ENCODE measurements at places on chromosomes 1 and 21. TPM values are rescaled to one million over a fixed set of nuclear protein-coding genes. Genes with fewer than 3 reads are reported as not detected.
A peak's percentile ranks its signal among the peaks of the same experiment; 100 is the strongest.

BEND5 gene
- 13.1 TPM for total RNA-seq

MTX1 gene
- total RNA-seq: 25.8 TPM

PTAFR gene
- 0.08 TPM for total RNA-seq

GJA9 gene
- not detected for total RNA-seq

FMO1 gene
- total RNA-seq: not detected

SLC25A44 gene
- 12.1 TPM for total RNA-seq

RCC2 gene
- 25.4 TPM for total RNA-seq

VANGL1 gene
- 0.67 TPM for total RNA-seq

RAB42 gene
- total RNA-seq: not detected

TP73 gene
- total RNA-seq: not detected

DNM3 gene
- total RNA-seq: 1.1 TPM

ATP6V1G3 gene
- total RNA-seq: not detected

GRCh38 chr1:2950926-2951305 lies 70.4 kb upstream of the ACTRT2 start:
- no peak for DNase-seq

- DNase-seq: no peak
Measured at GRCh38 chr1:17047924-17048323, 5.9 kb downstream of the SDHB start.

- no peak for DNase-seq
Measured at GRCh38 chr21:35818597-35818996, 241.7 kb downstream of the SETD4 start.

- DNase-seq: no peak
Measured at GRCh38 chr1:183226963-183227362, 40.9 kb downstream of the LAMC2 start.

- no peak for DNase-seq
Measured at GRCh38 chr1:17877316-17877715, 122.2 kb downstream of the ACTL8 start.

GRCh38 chr1:207499573-207499972 lies 3.6 kb downstream of the CR1 start:
- peak; percentile 48 for DNase-seq

DNA sequence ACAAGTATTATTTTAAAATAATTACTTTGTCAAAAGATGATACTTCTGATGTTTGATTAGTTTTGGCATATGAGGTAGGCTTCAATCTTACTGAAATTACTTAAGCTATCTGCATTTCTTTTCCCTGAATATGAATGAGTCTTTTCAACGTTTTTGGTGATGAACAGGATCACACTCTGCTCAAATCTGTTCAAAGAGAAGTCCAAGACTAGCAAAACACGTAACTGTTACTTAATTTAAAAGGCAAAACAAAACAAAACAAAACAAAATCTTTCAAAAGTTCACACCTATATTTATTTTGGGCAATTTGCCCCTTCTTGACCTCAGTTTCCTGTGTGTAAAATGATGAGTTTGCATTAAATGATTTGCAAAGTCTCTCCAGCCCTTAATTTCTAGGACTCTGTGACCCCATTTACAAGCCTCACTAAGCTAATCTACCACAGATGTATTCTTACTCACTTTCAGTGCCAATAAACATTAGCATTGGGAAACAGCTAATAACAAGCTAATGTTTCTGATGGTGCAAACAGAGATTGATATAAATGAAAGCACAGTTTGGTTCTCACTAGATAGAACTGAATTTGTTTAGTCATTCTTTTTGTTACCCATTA lies 865.4 kb downstream of the LTN1 start:
- DNase-seq: no peak

GRCh38 chr1:20958430-20958829 lies 171.3 kb upstream of the HP1BP3 start:
- no peak for DNase-seq

DNA sequence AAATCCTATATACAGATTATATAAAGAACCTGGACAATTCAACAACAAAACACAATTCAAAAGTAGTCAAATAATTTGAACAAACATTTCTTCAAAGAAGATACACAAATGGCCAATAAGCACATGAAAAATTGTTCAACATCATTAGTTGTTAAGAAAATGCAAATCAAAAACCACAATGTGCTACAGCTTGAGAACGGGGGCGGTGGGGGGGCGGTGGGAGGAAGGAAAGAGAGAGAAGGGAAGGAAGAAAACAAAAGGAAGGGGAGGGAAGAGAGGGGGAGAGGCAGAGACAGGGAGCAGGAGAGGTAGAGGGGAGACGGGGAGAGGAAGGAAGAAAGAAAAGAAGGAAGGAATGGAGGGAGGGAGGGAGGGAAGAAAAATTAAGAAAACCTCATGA lies 44.1 kb downstream of the ASH1L start:
- no peak for DNase-seq

- no peak for DNase-seq
Measured at GRCh38 chr1:113415310-113416070, 25.2 kb downstream of the MAGI3 start.

DNA sequence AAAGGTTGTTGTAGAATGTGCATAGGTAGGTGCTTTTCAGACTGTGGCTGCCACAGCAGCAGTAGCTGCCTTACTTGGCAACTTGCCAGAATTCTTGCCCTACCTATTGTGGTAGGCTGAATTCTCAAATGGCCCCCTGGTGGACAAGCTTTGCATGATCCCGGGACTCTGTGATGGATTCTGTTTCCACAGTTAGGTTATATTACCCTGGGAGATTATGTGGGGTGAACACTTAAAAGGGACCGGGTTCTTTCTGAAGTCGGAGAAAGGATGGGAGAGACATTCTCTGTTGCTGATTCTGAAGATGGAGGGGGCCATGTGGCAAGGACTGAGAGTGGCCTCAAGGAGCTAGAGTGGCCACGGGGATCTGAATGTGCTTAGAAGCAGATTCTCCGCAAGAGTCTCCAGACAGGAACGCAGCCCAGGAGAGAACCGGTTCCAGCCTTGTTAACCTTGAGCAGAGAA lies 32.1 kb upstream of the KCNE1 start:
- no peak for DNase-seq

DNA sequence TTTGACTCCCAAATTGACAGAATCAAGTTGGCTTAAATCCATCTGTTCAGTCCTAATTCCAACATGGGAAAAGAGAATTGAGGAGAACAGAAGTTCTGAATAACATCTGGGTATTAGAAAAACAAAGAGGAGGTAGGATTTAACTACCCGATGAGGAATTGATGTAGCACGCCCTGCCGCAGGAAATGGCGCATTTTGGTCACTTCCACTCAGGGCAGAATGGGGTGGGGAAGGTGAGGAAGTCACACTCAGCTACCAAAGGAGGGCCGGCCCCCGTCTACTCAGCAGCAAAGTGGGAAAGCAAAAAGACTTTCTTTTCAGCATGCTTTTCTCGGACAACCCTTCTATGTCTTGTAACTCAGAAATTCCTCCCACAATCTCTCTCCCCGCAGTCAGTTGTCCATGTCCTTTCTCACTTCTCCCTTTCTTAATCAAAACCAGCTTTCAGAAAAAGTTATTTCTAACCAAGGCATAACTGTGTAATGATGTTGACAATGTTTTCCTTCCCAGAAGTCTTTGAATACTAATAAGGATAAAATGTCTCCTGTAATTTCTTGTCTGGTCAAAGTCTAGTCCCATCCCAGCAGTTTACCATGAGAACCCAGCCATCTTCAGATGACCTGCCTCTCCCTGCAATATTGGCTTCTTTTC lies 60.5 kb upstream of the SIPA1L2 start:
- DNase-seq: no peak

- no peak for DNase-seq
Measured at GRCh38 chr1:89671775-89672488, 39.0 kb downstream of the LRRC8C start.

- no peak for DNase-seq
Measured at GRCh38 chr1:114453361-114453784, 57.6 kb downstream of the TRIM33 start.

- DNase-seq: no peak
Measured at GRCh38 chr1:198387587-198387986, 152.9 kb downstream of the ATP6V1G3 start.

DNA sequence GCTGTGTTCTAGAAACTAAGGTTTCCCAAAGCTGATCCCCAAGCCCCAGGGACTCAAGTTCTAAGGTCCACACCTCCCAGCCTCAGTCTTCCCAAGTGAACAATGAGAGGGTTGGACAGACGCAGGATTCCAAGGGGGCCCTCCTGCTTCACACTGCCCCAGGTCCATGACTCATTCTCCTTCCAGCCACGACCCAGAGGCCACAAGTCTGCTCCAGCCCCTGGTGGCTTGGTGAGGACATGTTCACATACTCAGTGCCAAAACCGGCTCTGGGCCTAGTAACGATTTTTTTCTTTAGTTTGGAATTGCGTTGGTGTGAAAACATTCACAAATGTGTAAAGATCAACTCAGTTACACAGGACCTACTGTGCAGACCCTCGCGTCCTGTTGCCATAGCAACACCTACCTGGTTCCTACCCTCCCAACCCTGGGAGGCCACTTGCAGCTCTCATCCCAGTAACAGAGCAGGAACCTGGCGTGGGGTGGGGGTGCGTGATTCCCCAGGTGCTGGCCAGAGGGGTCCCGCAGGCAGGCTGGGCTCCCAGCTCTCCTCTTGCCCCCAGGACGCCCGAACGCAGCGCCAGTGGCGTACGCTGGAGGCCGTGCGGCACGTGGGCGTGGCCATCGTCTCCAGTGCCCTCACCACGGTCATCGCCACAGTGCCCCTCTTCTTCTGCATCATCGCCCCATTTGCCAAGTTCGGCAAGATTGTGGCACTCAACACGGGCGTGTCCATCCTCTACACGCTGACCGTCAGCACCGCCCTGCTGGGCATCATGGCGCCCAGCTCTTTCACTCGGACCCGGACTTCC lies 57.0 kb downstream of the DISP3 start:
- DNase-seq: no peak

All from CD8-positive, alpha-beta T cell (primary cell).